ENCODE measurements at places on chromosomes 3 and 15.

- no peak for DNase-seq
Measured at GRCh38 chr3:124699686-124700396, 30.4 kb upstream of the UMPS start.

- DNase-seq, result no peak
Measured at GRCh38 chr3:114551770-114552526, 258.1 kb downstream of the TIGIT start.

GRCh38 chr3:112858410-112859069 lies 11.9 kb upstream of the CD200R1L start:
- DNase-seq, result no peak

DNA sequence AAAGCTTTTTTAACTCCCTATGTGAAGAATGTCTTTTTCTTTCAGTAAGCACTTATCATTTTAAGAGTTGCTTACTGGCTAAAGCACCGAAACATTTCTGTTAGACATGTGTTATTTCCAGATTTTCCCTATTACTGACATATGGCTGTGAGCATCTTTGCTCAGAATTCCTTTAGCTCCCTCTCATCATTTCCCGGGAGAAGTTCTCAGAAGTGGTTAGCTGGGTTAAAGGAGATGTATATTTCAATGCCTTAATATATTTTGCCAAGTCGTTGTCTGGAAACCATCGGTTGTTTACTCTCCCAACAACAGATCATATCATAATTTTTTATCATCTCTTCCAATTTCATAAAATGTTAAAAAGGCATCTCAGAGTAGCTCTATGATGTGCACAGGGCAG lies 396.5 kb downstream of the OCA2 start:
- DNase-seq, result no peak

- no peak for DNase-seq
Measured at GRCh38 chr3:87949189-87949878, 109.5 kb downstream of the CGGBP1 start.

DNA sequence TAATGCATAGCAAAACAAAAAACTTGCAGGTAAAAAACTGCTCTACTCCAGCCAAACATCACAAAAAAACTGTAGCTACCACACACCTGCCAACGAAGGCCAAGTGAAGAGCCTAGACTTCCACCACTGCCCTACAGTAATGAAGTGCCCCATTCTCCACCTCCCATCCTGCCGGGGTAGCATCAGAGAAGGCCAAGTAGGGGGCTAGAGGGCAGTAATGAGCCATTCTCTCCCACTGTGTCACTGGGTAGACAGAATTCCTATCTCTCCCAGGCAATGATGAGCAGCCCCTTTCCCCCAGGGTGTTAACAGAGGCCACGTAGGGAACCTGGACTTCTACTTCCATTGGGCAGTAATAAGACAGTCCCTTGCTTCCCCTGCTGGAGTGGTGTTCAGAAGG lies 9.5 kb downstream of the SEC22C start:
- DNase-seq, result no peak

DNA sequence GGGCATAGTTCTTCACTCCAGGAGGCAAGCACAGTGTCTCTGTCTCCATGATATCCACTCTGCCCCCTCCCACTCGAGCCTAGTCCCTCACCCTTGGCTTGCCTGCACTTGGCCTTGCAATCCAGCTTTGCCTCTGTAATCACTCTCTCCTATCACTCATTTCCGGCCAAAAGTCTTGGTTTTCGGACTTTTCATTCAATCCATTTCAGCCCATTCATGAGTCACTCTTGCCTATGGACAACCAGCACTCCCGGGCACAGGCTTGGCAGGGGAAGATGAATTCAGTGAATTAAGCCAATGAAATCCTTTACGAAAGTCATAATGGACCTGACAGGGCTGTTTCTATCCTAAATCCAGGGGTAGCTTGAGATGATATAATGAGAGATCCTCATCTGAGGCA lies 21.7 kb downstream of the DAZL start:
- no peak for DNase-seq

DNA sequence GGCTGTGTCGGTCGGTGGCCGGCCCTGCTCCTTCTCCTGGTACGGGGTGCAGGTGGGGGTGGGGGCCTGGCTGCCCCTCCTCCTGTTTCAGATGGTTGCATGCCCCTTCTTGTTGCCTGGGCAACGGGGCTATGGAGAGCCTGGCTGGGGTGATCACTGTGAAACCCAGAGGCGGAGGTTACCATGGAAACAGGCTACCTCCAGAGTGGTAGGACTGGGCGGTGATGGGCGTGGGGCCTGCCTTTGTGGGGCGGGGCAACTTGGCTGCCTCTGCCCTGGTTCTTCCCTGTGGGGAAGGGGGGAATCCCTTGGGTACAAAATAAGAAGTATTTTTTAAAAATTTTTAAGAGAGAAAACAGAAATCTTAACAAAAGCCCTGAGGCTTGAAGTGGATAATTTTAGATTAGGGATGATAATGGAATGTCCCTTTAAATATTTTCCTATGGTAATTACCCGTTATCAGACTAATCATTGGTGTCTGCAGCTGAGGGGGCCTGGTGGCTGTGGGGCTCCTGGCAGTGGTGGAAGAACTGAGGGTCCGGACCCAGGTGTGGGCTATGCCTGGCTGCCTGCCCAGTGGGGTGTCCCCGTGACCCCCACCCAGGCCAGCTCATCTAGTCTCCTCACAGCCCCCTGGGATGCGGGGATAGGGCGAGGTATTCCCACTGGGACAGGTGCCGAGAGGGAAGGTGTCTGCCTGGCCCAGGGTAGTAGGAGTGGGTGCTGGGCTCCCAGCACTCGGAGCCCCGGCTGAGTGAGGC lies 32.5 kb downstream of the PLXNA1 start:
- no peak for DNase-seq

GRCh38 chr3:188360364-188360881 lies 206.5 kb downstream of the LPP start:
- DNase-seq, result no peak

DNA sequence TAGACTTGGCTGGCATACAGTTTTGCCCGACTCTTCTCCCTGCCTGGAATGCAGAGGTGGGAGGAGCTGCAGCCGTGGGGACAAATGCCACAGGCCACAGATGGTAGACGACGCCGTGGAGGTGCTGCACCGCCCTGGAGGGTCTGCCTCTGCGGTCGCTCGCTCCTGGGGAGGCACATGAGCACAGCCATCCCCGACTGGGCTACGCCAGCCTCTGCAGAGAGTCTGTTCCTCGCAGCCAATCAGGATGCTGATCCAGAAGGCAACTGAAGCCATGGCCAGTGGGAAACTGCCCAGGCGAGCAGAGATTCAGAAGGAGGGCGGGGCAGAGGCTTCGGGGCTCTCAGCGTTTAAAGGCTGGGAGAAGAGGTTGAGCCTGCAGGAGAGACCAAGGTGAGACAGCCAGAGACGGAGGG lies 11.9 kb upstream of the LRRC15 start:
- DNase-seq, result no peak

GRCh38 chr15:77002954-77003912 lies 8.3 kb downstream of the PSTPIP1 start:
- DNase-seq, result peak; percentile 59

GRCh38 chr3:181715571-181716340 lies 4.0 kb downstream of the SOX2 start:
- no peak for DNase-seq

DNA sequence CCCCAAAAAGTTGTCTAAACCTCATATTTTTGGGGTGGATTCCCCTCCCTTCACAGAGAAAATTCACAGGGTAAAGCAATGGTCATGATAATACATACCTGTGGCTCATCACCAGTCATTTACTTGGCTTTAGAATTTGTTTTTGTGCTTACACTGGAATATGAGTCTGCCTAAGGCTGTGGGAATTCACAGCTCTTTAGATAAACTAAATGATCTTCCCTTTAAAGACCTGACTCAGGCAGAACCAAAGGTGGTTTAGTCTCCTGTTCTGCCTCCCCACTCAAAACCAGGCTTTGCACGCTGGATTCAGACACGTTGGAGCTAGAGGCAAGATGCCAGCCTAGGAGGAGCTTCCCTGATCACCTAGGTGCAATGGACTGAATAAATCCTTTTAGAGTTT lies 40.3 kb upstream of the BNC1 start:
- DNase-seq, result no peak

DNA sequence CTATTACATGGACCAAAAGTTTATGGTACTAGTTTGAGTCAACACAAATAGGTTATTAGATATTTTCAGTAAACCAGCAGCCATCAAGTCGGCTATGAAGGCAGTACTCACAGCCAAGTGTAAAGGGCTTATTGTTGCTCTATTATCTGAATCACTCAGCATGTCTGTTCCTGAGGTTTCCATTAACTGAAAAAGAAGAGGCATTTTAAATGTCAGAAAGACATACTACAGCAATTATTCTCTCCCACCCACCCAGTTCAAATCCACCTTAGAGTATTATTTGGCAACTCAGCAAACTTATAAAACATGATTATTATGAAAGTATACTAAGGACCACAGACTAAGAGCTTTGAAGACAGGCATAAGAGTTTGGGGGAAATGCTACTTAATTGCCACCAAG lies 93.1 kb downstream of the BTD start:
- no peak for DNase-seq

DNA sequence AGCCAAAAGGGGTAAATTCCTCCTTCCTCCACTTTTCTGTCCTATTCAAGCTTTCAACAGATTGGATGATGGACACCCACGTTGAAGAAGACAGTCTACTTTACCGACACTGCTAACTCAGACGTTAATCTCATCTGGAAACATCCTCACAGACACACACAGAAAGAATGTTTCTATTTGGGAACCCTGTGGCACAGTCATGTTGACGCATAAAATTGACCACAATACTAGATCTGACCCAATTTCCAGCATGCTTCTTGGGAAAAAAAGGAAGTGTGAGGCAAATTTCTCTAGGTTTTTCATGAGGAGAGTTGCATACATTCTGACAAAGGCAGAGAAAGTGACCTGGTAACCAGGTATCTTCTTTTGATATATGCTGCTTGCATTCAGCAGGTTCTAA lies 594.1 kb downstream of the FGF12 start:
- no peak for DNase-seq

DNA sequence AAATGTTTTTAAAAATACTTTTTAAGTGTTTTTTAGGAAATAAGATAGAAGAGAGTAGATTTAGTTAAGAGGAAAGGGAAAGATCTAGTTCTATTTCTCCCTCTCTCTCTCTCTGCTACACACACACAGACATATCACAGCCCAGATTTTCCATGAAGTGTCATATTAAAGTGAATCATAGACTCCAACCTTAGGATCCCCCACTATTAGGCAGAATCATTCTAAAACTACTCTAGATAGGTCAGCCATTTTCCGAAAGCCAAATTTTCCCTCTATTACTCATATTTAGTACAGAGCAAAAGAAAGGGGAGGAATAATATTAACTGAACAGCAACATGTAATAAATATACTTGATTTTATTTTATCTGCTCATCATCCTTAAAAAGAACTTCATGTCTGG lies 45.1 kb upstream of the RSL24D1 start:
- no peak for DNase-seq

GRCh38 chr3:185677146-185677829 lies 91.2 kb downstream of the SENP2 start:
- no peak for DNase-seq

All from activated naive CD4-positive, alpha-beta T cell treated with anti-CD3 and anti-CD28 coated beads, Interleukin-2, amount 50 U/mL, for 72 hours (primary cell).